Stimulated activated CD8-positive, alpha-beta memory T cell treated with anti-CD3 and anti-CD28 coated beads, Interleukin-2, amount 100 ng/mL, for 1 hour (primary cell): ENCODE measurements at places on chromosomes 6 and 20.

DNA sequence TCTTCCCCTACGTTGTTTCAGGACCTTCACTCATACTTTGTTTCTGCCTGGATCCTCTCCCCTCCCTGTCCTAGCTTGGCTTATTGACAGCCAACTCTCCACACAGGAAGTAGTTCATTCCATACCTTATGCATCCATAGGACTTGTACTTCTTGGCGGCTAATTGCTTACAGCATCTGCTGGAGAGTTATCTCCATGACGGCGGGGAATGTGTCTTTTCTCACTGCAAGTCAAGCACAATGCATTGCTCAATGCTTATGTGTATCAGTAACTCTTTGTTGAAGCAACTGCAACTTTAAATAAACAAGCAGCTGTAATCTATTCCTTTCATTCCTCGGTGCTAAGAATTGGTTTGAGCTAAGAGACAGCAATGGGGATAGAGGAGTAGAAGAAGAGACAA lies 551.3 kb upstream of the EPHA7 start:
- DNase-seq, result no peak

DNA sequence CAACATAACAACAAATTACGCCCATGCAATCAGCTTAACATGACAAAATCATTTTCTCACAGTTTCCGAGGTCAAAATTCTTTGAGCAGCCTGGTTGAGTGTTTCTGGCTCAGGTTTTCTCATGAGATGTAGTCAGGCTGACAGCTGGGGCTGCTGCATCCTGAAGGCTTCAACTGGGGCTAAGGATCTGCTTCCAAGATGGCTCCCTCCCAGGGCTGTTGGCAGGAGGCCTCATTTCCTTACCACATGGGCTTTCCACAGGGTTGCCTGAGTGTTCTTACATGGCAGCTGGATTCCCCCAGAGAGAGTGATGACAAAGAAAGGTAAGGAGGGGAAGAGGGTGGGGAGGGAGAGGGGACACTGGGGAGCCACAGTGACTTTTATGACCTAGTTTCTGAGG lies 63.1 kb upstream of the NNAT start:
- DNase-seq, result no peak

DNA sequence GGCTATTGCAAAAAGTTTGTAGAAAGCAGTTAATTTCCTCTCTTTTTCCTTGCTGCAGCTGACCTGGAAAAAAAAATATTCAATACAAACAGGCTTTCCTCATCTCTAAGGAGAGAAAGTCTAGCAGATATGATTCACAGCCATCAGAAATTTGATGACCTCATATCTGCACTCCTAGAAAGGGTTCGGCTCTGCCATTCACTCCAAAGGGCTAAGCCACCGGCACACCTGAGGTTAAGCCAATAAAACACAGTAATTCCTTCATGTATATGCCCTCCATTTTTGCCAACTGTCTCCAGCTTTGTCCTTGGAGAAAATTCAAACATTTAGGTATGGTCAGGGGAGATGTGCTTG lies 18.7 kb upstream of the LY86 start:
- DNase-seq, result no peak

- no peak for DNase-seq
These were observed 158.1 kb downstream of the CDH26 start for GRCh38 chr20:60116128-60116909.

DNA sequence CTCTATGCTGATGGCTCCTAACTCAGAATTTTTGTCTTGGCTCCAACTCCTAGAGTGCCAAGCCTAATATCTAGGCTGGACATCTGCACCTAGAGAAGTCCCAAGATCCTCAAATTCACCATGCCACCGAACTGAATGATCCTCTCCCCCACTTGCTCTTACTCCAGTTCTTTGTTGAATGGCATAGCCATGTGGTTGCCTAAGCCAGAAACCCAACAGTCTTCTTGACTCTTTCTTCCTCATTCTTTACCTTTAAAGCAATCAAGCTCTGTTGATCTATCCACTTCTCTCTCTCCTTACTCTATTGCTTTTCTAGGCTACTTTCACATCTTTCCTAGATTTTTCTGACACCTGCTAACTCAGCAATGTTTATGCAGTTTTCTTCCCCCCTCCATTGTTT lies 126.5 kb upstream of the FOXO3 start:
- DNase-seq, result no peak
